ENCODE measurements at places on chromosomes 13 and 19.

- no peak for DNase-seq
Observed at GRCh38 chr19:21434967-21435544, 38.1 kb downstream of the ZNF493 start.

- no peak for DNase-seq
Observed at GRCh38 chr13:43134868-43135267, 111.5 kb downstream of the DNAJC15 start.

- no peak for DNase-seq
Observed at GRCh38 chr19:35044317-35045117, 3.0 kb downstream of the HPN start.

DNA sequence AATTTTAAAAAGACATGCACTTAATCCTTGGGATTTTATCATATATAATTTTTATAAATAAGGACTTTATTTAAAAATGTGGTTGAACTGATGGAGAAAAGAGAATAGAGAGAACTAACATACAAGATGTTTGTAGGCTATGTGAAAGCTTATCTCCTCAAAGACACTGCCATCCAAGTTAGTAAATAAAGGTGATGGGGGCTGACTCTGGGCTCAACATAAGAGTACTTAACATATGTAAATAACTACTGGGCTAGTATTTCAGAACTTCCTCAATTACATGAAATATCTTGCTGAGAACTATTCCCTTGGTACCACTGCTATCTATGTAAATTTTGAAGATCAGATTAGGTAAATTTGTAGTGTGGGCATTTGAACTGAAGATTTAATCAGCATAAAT is 1017.3 kb upstream of the PCDH20 start:
- DNase-seq = no peak

DNA sequence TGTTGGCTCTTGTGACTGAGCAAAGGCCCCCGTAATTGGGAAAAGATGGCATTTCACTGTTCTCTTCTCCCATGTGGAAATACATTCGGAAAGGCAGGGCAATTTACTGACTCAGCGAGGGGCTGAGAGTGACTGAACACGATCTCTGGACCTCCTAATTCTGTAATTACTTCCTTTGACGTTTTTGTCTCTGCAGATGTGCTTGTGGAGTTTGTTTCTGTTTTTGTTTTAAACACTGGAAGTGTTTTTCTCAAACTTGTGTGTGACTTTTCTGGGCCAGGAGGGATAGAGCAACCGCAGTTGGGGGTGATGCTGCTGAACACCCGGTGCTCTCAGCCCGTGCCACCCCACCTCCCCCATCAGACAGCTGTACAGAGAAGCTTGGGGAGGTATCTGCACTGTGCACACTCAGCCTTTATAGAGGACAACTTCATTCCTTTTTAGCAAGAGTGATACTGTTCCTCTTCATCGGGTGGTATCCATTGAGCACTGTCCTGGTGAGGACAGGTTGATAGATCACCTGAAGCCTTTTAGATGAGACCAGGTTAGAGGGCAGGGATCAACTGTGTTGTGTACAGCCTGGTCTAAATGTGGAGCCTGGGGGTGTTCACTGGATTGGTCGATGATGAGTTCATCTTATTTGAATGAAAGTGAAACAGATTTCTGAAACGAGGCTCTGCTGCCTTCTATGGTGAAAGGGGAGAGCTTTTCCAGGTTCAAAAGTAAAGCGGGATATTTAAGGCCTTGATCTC is 117.4 kb downstream of the ESD start:
- DNase-seq = no peak

DNA sequence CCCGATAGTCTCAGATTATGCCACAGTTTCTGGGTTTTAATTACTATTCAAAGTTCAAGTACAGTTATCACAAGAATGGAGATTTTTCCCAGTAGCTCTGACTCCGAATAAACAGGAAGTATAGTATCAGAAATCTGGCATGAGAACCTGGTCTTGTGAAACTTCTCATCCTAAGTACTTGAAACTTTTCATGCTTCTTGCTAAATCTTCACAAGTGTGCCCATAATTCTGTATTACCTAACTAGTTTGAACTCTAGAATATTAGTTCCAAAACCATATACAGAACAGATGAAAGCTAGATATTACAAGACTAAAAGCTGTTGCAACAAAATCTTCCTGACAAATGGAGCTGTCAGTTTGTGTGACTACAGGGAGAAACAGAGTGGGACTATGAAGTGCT is 70.5 kb upstream of the CSNK1A1L start:
- no peak for DNase-seq

- DNase-seq = no peak
Observed at GRCh38 chr19:18379803-18380747, 5.9 kb upstream of the GDF15 start.

DNA sequence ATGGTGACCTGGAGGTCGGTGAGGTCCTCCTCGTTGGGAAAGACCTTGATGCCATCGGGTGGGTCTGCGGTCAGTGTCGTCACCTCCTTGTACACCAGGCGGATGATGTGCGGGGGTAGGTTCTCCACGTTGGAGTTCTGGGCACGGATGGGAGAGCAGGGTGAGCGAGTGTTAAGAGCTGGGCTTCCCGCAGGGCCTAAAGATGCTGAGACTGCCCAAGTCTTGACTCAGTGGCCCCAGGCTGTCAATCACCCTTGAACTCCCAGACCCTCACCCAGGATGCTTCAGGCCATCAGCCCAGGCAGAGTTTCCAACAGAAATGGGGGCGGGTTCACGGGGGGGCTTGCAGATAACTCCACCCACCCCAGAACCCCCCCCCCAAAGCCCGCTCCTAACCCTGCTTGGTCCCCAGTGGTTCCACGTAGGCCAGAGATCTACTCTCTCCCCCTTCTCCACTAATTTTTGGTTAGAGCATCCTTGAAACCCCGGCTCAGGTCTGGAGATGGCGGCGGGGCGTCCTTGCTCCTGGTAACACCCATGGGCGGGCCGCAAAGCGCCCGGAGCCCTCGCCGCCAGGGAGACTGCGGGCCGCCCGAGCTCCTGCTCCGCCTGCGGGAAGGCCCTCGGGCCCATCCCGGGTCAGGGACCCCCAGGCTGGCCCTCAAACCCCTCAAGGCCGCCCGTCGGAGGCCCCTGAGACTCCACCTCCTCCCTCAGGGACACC is 600 bp downstream of the UBE2S start:
- no peak for DNase-seq

All from NCI-H2081 treated with DMSO at 0.1 percent for 48 hours (cell line).